HCEC 1CT (cell line): ENCODE measurements at places on chromosomes 11 and 22.

- no peak for DNase-seq
These were observed 8.1 kb upstream of the GNB1L start for GRCh38 chr22:19862619-19863246.

- DNase-seq, result no peak
These were observed 52.4 kb upstream of the INCENP start for GRCh38 chr11:62071408-62071807.

DNA sequence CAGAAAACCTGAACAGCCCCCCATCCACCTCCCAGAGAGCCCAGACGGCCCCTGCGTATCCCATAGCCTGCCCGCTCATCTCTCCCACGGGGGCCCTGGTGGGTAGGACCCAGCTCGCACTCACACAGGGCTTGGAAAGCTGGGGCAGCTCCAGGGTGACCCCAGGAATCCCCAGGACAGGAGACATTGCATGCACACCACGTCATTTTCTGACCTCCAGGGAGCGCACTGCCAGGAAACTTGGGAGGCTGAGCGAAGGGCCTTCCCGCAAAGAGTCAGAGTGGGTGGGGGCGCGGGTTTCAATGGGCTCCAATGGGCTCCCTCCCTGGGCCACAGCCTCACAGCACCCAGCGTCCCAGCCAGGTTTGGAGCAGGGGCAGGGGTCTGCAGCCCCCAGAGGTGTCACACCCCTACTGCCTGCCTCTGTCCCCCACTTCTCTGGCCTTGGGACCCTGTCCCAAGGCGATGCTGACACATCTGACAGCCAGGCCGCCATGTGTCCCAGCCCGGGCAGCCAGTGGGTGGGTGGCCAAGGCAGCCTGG is 8.2 kb upstream of the SYT8 start:
- DNase-seq, result peak; percentile 7

DNA sequence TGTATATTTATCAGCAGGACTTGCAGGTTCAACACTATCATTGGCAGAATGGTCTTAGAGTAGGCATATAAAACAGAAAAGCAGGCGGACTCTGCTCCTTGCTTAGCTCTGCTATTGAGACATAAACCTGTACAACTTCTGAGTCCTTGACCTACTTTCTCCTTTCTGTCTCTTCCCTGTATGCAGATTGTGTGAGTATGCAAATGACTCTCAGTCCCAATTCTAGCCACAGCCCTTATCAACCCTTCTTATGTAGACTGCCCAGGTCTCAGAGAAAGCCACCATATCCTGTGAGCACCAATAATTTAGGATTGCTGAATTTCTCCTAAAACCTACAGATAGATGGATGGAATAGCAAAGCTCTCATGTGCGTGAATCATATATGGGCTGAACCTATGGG is 367.6 kb upstream of the DDI1 start:
- DNase-seq, result no peak

- DNase-seq, result no peak
These were observed 101.8 kb downstream of the KIRREL3 start for GRCh38 chr11:126898802-126899201.

- peak; percentile 38 for DNase-seq
These were observed 1.4 kb upstream of the UVRAG start for GRCh38 chr11:75813622-75814039.

DNA sequence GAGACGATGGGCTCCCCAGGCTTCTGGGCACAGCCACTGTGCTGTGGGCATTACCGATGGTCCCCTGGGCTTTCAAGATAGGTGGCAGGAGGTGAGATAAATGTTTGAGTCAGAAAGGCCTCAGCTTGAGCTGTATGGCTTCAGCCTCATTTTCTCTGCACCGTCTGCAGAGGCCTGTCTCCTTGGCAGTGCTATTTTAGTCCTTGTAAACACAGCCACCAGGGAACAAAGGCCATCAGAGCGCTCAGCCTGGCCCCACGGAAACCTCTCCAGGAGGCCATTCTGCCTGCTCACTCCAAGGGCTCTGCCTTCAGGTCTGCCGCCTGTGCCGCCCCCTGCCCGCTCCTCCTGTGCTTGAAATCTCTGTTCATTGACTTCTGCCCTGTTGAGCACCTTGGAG is 1424.9 kb downstream of the TBC1D22A start:
- no peak for DNase-seq

DNA sequence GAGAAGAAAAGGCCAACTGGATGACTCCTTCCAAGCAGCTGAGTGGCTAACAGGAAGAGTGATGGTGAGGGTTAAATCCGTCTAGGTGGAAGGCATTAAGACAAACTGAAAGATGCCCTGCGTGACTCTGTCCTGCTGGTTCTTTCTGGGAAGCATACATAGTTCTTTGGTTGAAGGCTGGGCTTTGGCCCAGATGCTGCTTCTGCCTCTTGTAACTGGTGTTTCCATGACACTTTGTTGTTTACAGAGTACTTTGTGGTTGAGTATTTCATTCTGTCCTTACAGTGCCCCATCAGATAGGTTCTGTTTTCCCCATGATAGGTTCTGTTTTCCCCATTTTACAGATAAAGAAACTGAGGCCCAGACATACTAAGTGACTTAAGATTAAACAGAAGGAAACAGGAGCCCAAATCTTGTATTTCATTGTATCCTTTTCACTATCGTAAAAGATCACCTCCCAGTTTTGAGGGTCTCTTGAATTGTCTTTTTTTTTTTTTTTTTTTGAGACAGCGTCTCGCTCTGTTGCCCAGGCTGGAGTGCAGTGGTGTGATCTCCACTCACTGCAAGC is 124.3 kb upstream of the RASSF10 start:
- no peak for DNase-seq

- no peak for DNase-seq
These were observed 27.0 kb downstream of the NCAPD3 start for GRCh38 chr11:134196756-134197155.

DNA sequence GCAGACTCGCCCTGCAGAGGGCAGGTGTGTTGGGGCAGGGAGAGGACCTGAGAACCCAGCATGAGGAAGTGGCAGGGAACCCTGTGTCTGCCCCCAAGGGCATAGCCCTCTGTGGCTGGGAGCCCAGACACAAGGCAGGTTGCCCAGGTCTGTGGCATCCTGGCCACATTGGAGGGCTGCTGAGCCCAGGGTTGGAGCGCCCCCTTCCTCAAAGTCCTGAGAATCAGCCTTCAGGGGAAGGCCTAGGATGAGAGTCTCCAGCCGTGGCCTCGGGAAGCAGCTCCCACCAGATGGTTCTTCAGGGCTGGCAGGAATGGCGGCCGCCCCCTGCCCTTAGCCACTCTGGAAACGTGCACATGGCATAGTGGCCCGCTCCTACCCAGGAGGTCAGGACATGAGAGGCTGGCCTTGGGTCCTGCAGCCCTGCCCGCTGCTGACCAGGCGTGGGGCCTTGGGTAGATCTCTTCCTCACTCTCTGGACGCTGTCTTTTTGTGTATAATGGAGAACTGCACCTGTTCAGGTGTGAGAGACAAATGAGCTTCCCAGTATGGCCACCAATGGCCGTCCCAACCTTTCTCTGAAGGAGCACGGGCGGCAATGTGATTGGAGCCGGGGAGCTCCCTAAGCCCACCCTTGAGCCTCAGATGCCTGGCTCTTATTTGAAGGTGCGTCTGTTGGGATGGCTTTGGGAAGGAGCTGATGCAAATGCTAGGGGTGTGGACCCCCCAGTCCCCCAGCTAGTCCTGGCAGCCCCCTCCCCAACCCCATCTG is 4.6 kb upstream of the CDC42BPG start:
- no peak for DNase-seq

DNA sequence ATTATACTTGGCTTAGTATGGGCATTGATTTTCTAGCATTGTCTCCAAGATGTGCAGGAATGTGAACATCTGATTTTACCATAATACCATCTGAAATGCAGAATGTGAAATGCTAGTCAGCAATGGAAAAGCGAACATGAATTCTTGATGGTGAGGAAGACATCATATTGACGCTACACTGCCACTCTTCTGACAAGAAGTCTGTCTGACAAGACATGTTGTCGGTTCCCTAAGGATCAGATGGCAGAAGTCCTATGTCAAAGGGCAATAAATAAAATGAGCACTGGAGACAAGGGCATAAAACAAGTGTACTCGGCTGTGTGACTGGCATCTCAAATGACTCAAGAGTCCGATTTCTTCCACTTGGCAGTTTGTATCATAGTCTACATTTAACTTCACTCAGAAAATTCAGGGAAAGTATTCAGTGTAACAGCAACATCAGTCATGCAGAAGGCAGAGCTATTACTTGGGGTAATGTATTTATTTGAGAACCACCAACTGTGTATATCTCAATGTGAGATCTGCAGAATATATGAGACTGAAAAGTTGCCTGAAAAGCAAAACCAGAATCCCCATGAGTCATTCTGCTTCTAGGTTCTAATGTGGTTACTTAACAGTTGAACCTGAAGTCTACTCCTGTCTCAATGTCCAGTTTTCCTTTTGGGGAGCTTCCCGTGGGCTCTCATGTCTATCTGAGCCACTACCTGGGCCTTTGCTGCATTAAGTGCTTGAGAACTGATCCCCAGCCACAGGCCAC is 51.5 kb downstream of the SLC17A6 start:
- DNase-seq, result no peak

GRCh38 chr11:110755941-110756340 is 43.7 kb upstream of the ARHGAP20 start:
- no peak for DNase-seq

GRCh38 chr22:31575190-31575589 is 78.9 kb downstream of the SFI1 start:
- DNase-seq, result no peak

GRCh38 chr11:134032043-134032442 is 36.8 kb upstream of the JAM3 start:
- no peak for DNase-seq

GRCh38 chr11:132901638-132902471 is 630.4 kb downstream of the OPCML start:
- no peak for DNase-seq

- no peak for DNase-seq
These were observed 41.9 kb downstream of the DNHD1 start for GRCh38 chr11:6538945-6539344.

- DNase-seq, result no peak
These were observed 2.8 kb upstream of the POLA2 start for GRCh38 chr11:65258988-65259387.
